ENCODE measurements at places on chromosomes 3 and 15.
A peak's percentile ranks its signal among the peaks of the same experiment; 100 is the strongest.

- no peak for DNase-seq
Observed at GRCh38 chr3:187750513-187751123, 5.3 kb upstream of the BCL6 start.

GRCh38 chr3:148149556-148149955 lies 548.1 kb upstream of the AGTR1 start:
- no peak for DNase-seq

DNA sequence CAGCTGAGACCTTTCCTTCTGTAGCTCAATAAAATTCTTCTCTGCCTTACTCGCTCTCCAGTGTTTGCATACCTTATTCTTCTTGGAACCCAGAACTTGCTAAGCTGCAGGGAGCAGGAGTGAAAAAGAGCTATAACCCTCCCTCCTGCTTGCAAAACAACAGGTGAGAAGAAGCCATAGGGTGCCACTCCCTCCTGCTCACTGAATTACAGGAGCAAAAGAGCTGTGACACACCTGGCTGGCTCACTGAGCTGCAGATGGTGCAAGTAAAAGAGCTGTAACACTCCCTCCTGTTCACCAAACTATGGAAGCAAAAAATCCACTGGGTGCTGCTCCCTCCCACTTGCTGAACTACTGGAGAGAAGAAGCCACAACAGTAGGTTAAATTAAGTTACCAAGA lies 44.2 kb upstream of the C2CD4B start:
- no peak for DNase-seq

GRCh38 chr15:38854506-38854905 lies 289.9 kb upstream of the RASGRP1 start:
- DNase-seq, result no peak

DNA sequence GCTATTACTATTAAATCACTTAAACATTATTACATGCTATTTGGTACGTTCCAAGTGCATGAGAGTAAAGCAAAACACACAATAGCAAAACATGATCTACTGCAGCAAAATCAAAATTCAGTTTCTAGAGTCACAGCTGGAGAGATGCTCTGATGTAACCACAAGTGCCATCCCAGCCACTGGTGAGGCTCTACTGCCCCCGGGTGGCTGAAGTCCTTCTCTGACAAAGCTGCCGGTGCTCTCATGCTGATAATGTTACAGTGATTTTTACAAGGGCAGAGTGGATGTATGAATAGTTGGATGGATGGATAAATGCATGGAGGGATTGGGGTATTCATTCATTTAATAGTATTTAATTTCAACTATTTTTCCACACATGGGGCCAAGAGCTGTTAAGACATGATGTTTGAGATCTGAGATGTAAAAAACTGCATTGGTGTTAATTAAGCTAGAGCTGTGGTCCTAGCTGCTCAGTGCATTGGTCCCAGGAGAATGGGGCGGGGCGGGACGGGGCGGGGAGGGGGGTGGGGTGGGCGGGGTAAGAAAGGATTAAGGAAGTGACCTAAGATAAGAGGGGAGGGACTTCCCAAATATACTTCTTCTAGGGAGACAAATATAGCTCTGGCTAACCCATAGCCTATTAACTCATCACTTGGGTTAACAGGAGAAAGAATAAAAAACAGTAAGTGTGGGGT lies 5.3 kb upstream of the SPESP1 start:
- DNase-seq, result peak; percentile 91

- peak; percentile 39 for DNase-seq
Observed at GRCh38 chr15:43268111-43269105, 1.7 kb upstream of the TGM5 start.

- no peak for DNase-seq
Observed at GRCh38 chr15:43889042-43889441, 62.2 kb downstream of the WDR76 start.

DNA sequence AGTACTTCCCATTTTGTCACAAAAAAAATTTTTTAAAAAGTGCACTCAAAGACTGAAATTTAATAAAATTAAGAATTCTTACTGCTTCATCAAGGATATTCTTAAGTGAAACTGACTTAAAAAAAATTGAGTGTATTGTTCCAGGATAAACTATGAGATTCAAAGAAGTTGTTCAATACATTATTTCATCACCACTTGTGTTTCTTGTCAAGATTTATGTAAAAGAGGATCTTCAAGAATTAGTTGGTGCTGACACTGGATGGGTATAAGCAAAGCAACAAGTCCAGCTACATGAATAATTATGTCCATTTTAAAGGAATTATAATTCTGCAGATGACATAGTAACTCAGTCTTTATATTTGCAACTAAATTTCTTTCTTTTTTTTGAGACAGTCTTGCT lies 4.3 kb upstream of the AP4E1 start:
- DNase-seq, result no peak

DNA sequence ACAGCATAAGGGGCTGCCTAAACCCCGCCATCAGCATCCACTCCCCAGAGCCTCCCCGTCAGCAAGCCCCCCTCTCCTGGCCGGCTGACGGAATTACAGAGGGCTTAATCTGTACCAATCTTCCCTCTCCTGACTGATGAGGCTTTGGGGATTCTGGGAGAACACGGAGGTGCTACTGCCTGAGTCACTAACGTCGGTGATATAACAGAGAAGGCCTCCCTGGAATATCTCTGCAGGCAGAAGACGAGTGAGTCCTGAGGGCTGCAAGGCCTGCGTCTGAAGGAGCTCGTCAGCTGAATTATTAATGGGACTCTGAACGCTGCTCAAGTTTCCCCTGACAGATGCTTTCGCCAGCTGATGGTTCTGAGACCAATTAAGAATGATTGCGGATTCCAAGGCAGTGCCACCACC lies 147.7 kb downstream of the XXYLT1 start:
- DNase-seq, result no peak

All from OCI-M1 (cell line).